ENCODE measurements at places on chromosomes 5 and 9.

GRCh38 chr5:39100851-39101396, 26.7 kb upstream of the RICTOR start:
- DNase-seq = no peak

DNA sequence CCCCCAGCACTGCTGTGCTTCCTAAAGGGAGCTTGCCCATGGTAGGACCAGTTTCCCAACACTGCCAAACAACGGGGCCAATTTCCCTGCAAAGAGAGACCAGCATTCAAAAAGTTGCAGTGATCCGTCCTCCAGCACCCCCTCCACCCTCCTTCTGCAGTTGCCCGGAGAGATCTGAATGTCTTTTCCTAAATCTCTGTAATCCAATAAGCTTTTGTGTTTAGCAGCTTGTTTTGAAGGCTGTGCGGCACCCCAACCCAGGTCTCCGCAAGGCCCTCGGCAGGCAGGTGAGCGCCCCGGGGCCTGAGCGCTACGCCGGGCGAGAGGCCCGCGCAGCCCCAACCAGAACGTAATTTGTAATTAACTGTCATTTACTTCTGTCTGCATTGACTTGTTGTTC, 366.9 kb upstream of the IRX2 start:
- no peak for DNase-seq

GRCh38 chr5:175855041-175855720, 16.2 kb upstream of the CPLX2 start:
- DNase-seq = no peak

- DNase-seq = no peak
Observed at GRCh38 chr5:129204525-129204924, 110.0 kb downstream of the ISOC1 start.

DNA sequence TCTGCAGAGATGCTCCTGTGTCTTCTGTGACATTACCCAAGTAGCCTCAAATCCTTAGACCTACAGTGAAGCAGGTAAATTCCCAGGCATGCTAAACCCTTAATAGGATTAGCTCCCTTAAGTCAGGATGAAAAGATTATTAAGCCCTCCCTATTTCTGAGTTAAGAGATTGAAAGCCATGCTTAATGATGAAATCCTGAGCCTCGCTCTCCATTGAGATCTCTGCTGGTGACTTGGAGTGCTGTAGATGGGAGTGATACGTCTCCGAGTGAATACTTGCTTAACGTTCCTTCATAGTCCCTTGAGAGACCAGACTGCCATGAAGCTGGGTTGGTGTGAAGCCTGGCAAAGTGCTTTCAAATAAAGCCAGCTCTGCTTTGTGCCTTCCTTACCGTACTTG, 34.2 kb downstream of the AOPEP start:
- no peak for DNase-seq

DNA sequence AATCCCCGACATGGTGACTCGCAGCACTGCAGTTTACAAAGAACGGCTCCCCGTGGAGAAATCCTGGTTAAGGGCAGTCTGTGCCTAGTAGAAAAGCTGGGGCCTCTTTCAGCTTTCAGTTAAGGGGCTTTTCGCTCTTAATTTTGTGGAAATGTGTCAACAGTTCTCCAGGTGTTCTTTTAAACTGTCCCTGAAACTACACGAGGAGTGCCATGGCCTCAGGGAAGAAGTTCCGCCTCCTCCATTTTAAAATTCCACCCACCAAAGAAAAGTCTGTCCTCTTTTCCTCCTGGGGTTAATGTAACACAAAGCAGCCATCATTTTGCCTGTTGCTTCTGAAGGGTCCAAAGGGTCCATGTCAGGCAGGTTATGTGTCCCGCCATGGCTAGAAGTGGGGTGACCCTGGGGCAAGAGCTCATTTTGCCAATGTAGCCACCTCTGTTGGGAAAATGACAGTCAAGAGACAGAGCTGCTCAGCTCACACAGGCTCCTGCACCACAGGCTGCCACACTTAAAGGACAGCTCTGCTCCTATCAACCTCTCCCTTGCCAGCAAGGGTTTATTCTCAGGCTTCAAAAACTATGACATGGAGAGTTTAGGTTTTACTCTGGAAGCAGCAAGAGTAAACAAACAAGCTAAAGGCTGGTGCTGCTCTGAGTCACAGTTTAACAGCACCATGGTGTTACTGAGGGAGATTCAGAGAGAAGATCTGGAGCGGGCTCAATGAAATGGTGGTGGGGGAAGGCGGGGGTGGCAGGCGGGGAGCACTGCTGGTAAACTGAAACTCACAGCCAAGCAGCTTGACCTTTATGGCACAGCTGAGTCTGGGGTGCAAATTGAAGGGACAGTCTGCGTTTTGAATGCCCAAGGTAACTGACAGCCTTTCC, 3.2 kb downstream of the WHRN start:
- DNase-seq = no peak

DNA sequence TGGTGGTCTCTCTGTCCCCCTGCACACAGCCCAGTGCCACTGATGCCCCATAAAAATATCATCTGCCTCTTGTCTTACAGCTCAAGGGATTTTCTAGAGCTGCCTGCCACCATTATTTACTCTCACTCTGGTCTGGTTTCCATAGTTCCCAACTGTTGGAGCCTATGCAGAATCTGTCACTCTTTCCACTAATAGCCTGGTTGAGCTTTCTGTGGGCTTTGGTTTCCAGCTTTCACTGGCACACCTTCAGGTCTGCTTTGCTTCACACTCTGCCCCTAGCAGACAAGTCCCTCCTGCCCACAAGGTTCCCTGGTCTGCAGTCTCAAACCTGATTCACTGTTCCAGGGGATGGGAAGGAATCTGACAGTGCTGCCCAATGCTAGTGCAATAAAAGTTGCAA, 103.0 kb upstream of the FTMT start:
- DNase-seq = no peak

DNA sequence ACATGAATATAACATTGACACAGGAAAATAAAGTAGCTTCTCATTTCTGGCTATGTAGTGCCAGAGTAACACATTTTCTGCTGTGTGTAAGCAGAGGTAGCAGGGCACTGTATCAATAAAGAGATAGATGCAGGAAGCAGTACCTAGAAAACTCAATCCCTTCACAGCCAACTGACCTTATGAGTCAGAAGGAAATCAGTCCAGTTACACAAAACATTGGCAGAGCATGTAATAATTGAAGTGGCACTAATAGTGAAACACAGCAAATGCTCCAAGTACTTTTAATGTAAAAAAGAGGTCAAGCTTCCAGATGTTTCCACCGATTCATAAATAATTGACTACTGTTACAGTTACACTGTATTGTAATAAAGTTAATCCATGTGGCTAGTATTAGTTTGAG, 706.6 kb downstream of the EFNA5 start:
- no peak for DNase-seq

DNA sequence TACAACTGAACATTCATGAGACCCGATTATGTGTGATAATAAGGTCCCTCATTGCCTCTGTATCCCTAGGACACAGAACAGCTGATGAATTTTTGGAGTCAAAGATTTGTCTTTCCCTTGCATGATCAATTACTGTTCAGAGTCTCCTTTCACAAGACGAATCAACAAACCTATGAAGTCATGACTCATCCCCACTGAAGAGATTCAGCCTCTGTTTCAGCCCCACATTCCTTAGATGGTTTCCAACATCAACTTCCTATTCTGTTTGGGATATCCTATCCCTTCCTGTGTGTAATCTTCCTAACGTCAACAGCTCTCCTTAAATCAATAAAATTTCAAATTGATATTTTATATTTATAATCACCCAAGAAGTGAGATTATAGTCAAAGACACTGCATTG, 199.0 kb downstream of the DNAH5 start:
- DNase-seq = no peak

GRCh38 chr9:77877976-77878375, 153.6 kb downstream of the GNAQ start:
- no peak for DNase-seq

DNA sequence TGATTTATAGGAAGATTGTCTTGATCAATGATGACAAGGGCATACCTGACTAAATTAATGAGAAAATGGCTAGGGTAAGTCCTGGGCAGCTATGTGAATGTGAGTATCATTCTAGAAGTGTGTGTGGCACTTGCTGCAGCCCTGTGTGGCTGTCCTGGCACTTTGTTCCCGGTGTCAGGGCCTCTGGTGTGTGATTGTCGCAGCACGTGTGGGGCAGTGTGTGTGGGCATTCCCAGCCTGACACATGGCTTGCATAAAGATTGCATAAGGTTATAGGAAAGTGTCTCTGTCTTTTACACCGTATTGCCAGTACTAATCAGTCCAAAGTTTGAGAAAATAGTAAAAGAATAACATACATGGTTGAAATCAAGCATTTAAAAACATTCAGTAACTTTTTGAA, 74.4 kb downstream of the TRIO start:
- no peak for DNase-seq

GRCh38 chr5:69468631-69469030, 24.0 kb upstream of the OCLN start:
- no peak for DNase-seq

- no peak for DNase-seq
Observed at GRCh38 chr5:153816870-153817269, 221.8 kb downstream of the FAM114A2 start.

DNA sequence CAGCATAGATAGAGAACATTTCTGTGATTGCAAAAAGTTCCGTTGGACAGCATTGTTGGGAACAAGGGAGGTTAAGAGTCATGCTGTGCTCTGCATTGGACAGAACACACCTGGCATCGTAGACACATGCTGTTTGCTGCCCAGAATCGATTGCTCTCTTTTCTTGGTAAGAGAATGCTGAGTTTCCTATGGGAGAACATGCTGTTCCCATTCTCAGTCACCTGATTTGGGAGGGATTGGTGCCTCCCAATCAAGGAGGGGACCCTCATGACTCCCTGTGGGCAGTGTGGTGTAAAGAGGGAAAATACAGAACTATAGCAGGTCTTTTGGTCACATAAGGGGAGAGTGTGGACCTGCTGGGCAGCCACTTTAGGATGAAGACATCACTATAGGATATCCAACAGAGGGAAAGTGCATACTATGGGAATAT, 555.4 kb upstream of the CLINT1 start:
- no peak for DNase-seq

DNA sequence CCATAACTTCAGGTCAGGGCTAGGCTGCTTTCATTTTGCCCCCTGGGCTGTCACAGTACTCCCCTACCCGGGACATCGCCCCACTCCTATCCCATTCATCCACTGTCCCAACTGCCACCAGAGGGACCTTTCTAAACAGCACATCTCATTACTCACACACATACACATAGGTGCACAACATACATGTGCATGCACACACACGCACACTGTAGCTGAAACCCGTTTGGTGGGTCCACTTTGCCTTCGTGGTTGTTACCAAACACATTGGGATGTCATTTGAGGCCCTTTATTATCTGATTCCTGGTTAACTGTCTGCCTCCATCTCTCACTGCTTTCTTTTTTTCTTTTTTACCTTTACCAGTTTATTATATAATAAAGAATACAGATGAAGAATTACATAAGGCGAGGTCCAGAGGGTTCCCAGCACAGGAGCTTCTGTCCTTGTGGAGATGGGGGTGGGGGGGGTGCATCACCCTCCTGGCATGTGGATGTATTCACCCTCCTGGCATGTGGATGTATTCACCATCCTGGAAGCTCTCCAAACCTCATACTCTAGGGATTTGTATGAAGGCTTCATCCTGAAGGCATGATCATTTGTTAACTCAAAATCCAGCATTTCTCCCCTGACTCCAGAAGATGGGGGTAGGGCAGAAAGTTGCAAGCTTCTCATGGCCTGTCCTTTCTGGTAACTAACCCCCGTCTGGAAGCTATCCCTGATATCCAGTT, 186.0 kb downstream of the GOLPH3 start:
- no peak for DNase-seq

- no peak for DNase-seq
Observed at GRCh38 chr5:169686137-169686536, 49.1 kb downstream of the DOCK2 start.

DNA sequence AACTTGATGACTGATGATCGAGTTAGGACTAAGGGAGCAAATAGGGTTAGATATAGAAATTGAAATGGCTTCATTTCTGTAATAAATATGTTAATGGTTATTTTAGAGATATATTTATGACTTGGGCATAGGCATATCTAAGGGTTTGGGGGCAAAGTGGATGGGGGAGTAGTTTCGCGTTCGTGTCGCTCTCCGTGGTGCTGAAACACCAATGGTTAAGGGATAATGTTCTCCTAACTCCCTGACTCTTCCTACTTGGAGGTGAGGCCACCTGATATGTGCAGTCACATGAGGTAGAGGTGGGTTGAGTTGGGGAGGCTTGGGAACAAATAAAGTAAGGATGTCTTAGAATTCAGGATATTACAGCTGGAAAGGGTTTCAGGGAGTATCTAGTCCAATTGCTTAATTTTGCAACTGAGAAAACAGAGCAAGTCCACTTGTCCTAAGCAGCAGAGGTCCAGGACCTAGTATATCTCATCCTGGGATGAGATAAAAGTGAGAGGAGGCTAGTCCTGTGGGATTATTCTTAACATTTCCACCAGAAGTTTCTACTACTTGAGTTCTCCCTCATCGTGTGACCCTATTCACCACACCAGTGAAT, 44.0 kb upstream of the MAP1B start:
- DNase-seq = no peak

GRCh38 chr9:137731947-137732813, 113.4 kb downstream of the EHMT1 start:
- DNase-seq = no peak

- no peak for DNase-seq
Observed at GRCh38 chr5:6081727-6082210, 296.6 kb downstream of the MED10 start.

- no peak for DNase-seq
Observed at GRCh38 chr9:81431641-81432040, 257.7 kb downstream of the TLE1 start.

GRCh38 chr9:131289301-131290035, at the start of gene PLPP7:
TSS of gene PLPP7 (plus strand) at chr9:131289723. CDS start at chr9:131289998, 275 bp downstream.
- no peak for DNase-seq

- DNase-seq = no peak
Observed at GRCh38 chr5:82406205-82406773, 128.1 kb upstream of the RPS23 start.

GRCh38 chr5:133687212-133688061, 75.1 kb upstream of the FSTL4 start:
- DNase-seq = no peak

- no peak for DNase-seq
Observed at GRCh38 chr5:133944263-133945185, 23.9 kb downstream of the C5orf15 start.

DNA sequence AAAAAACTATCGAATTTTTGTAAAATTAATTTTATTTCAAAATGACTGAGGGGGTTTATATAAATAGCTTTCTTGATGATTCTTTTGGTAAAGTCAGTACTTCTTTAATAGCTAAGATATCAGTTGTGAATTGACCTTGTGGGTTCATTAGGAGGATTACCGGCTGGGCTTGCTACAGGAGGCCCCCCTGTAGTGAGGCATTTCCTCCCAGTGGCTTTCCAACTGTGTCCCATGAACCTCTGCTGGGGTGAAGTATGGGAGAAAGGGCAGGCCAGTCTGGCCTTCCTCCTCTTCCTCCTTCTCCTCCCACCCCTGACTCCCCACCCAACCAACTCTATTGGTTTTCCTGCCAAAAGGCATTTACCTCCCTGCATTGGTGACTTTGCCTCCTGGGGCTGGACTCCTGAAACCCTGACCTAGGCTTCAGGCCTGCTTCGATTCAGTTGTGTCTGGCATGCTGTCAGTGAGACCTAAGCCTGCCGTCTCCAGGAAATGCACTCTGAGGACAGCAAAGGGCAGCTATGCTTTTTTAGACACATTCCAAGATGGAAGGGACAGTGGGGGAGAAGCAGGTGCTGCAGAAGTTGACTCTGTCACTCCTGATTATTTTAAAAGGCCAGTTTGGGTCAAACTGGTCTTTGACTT, 144.8 kb downstream of the HSPA4 start:
- DNase-seq = no peak

- no peak for DNase-seq
Observed at GRCh38 chr9:17723656-17724055, 144.8 kb downstream of the SH3GL2 start.

GRCh38 chr9:129278391-129279237, 100.6 kb upstream of the IER5L start:
- DNase-seq = no peak
